ENCODE measurements at places on chromosomes 5 and 9. TPM values are rescaled to one million over a fixed set of nuclear protein-coding genes. Genes with fewer than 3 reads are reported as not detected.

GRCh38 chr9:92615790-92616189 is 54.1 kb downstream of the IPPK start:
- DNase-seq: no peak

- DNase-seq: no peak
Measured at GRCh38 chr5:18216016-18216415, 581.8 kb downstream of the TAF11L14 start.

DNA sequence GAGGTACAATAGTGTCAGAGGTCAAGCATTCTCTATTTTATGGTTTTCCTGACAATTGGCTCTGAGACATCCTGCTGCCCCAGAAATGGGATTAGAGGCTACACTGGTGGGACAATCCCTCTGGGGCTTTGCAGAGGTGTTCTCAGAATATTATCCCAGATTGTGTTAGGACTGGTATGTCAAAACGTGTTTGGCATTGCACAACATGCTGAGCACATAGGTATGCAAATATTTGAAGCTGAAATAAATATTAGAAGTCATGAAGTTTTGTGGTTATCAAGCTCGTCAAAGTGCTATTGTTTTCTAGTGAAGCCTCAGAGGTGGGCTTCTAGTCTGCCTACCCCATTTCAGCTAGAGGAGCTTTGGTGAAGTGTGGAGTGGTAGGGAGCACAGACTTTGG is 304.4 kb downstream of the MAN2A1 start:
- DNase-seq: no peak

Gene SPATA31A3
- not detected for total RNA-seq

DNA sequence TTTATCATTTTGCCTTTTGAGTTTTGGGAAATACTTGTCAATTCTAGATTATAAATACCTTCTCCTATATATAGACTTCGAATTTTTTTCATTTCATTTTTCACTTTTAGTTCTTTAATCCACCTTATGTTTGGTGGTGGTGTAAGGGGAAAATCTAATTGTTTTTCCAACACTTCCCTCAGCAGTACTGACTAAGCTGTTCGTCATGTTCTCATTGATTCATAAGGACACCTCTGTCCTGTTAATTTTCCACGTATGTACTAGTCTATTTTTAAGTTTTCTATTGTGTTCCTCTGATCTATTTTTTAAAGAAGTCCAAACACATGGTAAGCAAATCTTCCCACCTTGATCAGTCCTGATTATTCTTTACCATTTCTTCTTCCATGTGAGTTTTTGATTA is 254.2 kb downstream of the SYK start:
- DNase-seq: no peak

DNA sequence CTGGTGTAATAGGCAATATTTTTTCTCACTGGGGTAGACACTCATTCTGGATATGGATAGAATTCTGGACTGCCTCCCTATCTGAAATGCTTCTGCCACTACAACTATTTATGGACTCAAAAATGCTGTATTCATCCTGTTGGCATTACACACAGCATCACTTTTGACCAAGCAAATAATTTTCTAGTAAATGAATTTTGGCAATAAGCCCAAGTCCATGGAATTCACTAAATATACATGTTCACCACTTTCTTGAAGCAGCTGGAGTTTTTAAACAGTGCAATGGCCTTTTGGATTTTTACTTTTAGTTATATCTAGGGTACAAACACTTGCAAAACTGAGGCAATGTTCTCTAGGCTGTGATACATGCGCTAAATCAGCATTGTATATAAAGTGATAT is 724.9 kb upstream of the EDIL3 start:
- no peak for DNase-seq

- DNase-seq: no peak
Measured at GRCh38 chr9:95738438-95738837, 137.1 kb upstream of the ERCC6L2 start.

DNA sequence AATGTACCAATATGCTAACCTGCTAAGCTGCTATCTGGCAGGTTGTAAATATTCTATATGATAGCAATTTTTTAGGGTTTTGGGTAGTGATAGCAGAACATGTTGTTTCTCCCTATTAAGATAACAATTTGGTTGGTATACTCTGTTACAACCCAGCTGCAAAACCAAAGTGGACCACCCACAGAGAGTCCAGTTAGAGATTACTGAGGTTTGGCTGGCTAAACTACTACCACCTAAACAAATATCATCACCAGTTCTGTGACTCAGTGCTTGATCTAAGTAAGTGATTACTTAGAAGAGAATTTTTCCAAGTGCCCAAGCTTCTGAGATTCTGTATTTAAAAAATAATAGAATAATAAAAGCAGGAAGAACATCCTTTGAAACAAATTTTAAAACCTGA is 72.3 kb downstream of the XRCC4 start:
- DNase-seq: no peak

Gene ZBTB26
- 4.5 TPM for total RNA-seq

DNA sequence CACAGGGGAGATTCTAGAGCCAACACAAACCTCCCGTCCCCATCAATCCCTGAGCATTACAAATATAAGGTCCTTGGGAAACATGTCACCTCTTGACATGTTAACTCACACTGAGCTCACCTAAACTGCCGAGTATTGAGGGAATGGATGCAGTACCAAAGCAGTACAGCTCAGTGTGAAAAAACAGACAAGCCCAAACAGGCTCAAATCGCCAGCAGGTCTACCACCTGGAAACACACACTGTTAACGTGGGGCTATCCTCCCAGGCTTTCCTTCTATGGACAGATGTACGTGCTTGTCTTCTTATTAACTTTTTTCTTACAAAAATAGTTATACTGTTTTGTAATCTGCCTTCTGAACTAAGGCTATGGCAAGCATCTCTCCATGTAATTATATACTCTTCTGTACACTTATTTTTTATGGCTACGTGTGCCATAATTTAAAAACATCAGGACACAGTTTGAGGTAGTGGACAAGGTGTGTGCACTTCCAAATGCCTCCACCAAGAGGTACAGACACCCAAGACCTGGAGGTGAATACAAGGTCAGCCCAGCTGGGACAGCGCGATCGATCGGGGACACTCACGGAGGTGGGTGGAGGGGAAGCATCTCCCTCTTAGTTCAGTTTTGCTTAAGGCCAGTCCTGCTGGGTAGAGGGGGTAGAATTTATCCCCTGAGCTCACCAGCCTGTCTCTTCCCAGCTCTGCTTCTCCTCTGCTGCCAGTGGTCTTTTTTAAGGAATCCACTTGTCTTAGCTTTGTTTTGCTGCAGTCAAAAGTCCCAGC is 76.5 kb downstream of the DAP start:
- no peak for DNase-seq

DNA sequence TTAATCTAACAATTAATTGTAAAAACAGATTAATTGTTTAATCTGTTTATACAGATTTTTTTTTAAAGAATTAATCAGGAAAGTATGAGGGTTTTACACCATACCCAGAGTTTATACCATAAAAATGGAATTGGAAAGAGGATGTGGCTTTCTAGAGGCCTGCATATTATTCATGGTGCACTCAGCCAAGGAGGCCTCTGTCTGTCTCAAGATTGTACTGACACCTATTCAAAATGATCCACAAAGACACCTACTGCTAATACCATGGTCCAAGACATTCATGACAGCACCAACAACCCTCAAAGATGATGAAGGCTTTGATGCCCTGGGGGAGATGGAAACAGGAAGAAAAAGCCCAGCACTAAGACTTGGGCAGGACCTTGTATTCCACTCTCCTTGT is 58.1 kb upstream of the MAST4 start:
- DNase-seq: no peak

GRCh38 chr5:142713121-142713706 is 27.3 kb upstream of the FGF1 start:
- peak; percentile 87 for DNase-seq

GRCh38 chr5:148063861-148064260 is at the start of gene SPINK5:
TSS of gene SPINK5 (plus strand) at chr5:148063980. CDS start at chr5:148064045, 65 bp downstream.
- no peak for DNase-seq

DNA sequence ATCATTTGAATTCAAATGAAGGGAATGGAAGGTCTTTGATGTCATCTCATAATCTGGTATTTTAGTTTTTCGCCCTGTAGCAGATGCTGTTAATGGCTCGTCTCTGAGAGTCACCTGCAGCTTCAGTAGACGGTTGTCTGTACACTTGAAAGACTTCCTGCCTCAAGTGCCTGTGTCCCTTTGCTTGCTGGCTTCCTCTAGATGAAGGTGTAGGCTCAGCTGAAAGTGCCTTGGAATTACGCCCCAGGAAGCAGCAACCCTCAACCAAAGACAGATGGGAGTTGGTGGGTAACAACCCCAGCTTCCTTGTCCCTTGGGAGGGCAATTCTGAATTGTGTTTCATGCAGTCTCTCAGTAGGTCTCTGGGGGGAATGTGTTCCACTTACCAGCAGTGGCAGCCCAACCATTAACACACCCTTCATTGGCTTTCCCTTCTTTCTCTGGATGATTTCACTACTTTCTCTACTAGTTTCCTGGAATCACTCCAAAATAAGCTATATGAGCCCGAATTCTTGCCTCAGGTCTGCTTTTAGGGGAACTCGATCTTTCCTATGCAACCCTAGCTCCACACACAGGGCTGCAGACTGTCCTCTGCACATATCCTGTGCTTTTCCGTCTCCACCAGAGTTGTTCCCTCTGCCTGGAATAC is 395.6 kb downstream of the DMAC1 start:
- DNase-seq: no peak

DNA sequence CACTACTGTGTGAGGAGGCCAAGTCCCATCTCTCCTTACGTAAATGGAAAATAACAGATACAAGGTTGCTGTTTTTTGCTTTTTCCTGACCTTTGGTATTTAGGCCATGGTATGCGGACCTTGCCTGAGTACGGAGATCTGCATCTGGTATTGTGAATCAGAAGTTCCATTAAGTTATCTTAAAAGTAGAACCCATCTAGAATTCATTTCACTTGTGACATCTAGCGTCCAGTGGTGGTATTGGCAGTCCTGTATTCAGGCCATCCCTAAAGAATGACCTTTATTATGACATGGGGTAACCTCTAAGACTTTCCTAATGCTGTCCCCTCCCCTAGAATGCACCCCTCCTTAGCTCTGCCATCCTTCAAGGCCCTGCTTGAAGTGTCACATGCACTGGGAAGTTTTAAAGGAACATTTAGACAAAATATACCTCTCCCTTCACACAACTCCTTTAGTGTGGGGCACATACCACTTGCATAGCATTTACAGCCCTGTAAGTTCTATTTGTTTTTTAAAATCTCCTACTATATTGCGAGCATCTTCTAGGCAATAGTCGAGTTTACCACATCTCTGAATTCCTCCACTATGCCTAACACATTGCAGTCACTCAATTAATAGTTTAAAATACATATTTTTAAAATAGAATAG is 1.9 kb upstream of the SPDL1 start:
- DNase-seq: peak; percentile 60

DNA sequence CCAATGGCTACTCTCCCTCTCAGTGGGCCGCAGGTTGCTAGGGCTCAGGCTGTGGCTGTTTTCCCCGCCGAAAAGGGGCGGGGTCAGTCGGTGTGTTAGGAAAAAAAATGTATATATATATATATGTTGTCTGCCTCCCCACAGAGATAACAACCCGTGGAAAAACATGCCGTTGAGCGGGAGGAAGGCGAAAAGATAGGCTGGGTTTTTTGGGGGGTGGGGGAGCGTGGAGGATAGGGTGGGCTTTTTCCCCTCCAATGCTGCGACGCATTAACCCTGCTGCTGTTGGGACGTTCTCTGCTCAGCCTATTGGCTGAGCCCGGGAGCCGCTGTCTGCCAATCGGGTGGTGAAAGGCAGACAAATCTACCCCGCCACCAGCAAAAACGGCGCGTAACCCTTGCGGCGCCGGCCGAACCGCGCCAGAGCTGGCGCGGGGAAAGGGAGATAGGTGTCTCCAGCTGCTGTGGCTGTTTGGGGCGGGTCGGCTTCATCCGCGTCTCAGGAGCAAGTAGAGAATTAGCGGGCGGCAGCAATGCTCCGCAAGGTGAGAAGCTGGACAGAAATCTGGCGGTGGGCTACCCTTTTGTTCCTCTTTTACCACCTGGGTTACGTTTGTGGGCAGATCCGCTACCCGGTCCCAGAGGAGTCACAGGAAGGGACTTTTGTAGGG is at the start of gene PCDHGC4:
Gene PCDHGC4, plus strand, starts transcription at position 390 of the 671 bp plus-strand sequence. Its CDS starts 144 bp downstream, at position 534.
- DNase-seq: no peak
